NCI-H187 (cell line): ENCODE measurements at places on chromosomes 6 and 20.
A peak's percentile ranks its signal among the peaks of the same experiment; 100 is the strongest.

DNA sequence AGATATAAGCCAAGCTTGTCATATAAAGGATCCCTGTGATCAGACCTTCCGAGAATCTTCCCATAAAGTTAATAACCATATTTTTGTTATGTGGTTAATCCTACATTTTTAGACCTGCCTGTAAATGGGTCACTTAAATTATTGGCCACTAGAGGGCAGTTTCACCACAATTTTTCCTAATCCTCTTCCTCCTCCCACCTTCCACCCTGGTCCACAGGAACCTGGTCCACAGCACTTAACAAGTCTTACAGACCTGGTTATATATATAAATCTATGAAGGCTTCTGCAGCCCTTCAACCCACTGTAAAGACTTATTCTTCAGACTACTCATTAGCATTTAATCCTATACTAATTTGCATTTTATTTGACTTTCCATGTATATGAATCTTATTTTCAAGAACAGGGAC is 28.3 kb downstream of the MRS2 start:
- DNase-seq: no peak

- DNase-seq: no peak
These were observed 167.8 kb downstream of the SLC24A3 start for GRCh38 chr20:19380211-19380610.

- DNase-seq: no peak
These were observed 532 bp upstream of the NKAIN4 start for GRCh38 chr20:63254606-63255384.

- DNase-seq: no peak
These were observed 86.4 kb upstream of the FRMD1 start for GRCh38 chr6:168165373-168165772.

DNA sequence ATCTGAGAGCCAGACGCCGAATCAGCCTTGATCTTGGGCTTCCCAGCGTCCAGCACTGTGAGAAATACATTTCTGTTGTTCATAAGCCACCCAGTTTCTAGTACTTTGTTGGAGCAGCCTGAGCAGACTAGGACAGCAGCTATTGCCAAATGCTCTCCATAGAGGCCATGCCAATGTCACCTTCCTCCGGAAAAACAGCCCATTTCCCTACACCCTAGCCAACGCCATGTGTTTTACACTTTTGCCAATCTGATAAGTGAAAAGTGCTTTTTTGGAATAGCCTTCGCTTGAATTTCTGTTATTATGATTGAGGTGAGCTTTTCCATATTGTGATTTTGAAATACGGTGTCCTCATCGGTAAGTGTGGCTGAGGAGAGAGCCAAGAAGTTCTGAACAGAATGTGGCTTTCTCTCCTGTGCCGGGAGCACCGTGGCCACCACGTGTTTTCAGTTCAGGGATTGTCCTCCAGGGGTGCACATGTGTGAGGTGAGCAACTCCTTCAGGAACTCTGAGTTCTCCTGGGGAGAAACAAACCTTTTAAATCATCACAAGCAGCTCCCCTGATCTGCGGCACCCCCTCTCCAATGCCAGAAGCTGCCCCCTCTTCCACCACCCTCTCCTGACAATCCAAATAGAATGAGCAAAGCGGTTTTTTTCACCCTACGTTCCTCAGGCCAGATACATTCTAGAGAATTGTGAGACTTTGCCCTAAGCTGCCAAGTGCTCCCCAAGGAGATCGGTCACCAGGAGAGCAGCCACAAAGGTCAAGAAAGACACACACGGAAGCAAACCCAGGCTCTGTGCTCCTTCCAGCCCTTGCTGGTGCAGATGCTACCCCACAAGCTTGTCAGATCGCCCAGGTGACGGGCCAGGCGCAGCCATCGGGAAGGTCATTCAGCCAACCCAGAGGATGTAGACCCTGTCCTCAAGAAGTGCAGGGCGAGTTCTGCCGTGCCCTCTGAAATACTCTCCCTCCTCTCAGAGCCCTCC is 36.0 kb downstream of the TAF8 start:
- DNase-seq: no peak

- no peak for DNase-seq
These were observed 32.4 kb downstream of the CBFA2T2 start for GRCh38 chr20:33522256-33522820.

GRCh38 chr20:2116170-2116940 is 14.7 kb downstream of the STK35 start:
- no peak for DNase-seq

GRCh38 chr6:157667211-157668008 is 155.6 kb upstream of the SNX9 start:
- peak; percentile 29 for DNase-seq

- DNase-seq: no peak
These were observed 593 bp upstream of the COL9A3 start for GRCh38 chr20:62816031-62816883.

DNA sequence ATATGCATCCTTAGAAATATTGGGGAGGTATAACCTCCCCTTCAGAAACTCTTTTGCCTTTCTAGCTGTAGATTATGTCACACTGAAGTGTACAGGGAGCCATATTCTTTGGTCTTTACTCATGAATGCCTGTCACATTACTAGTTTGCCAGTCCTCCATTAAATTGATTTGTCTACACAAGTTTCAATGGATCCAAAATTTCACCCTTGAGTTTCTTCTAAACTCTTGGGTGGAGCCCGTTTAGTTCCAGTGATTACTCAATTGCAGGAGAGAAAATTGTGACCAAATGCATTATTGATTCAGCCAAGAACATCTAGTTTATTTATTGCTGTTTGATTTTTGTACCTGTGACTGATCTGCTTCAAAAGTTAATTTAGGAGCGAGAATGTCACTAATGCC is 60.4 kb upstream of the TFB1M start:
- no peak for DNase-seq

- DNase-seq: no peak
These were observed 1.6 kb downstream of the PXDC1 start for GRCh38 chr6:3749977-3750316.
